Keratinocyte (primary cell): ENCODE measurements at places on chromosomes 6 and 20.

- no peak for DNase-seq
Observed at GRCh38 chr6:83702077-83702476, 6.8 kb downstream of the SNAP91 start.

- DNase-seq, result peak; percentile 9
Observed at GRCh38 chr20:4406627-4407026, 315.1 kb upstream of the PRND start.

DNA sequence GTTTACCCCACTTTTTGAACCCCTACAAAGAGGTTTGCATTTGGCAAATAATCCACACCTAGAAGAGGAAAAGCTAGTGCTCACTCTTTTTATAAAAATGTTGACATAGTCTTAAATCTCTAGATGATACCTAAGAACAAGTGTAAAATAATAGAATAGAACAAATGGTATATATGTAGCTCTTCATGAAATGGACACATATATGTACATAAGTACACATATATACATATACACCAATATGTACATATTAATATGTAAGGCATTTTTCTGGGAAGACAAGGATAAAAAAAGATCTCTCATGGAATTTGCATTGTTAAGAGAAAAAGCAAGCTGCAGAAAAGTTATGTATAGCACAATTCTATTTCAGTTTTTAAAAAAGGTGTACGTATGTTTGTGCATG lies 27.6 kb upstream of the RIPOR2 start:
- no peak for DNase-seq

DNA sequence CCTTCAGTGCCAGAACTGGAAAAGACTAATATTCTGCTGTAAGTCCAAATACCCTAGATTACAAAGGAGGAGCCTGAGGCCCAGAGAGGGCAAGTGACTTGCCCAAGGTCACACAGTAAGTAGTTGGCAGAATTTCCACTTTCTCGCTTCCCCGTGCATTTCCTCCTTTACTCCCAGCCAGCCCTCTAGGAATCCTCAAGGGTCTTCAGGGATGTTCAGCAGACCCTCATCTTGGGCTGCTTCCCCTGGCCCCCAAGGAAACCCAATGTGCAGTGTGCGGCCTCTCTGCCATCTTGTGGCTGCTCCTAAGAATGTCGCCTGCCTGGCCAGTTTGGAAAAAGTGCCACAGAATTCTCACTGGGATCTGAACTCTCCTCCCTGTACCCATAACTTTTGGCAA lies 217.7 kb upstream of the LRFN2 start:
- DNase-seq, result no peak

- DNase-seq, result peak; percentile 66
Observed at GRCh38 chr6:42099340-42100028, 42.9 kb downstream of the C6orf132 start.

DNA sequence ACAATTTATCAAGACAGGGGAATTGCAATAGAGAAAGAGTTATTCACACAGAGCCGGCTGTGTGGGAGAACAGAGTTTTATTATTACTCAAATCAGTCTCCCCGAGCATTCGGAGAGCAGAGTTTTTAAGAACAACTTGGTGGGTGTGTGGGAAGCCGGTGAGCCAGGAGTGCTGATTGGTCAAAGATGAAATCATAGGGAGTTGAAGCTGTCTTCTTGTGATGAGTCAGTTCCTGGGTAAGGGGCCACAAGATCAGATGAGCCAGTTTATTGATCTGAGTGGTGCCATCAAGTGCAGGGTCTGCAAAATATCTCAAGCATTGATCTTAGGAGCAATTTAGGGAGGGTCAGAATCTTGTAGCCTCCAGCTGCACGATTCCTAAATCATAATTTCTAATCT lies 50.0 kb upstream of the ECI2 start:
- DNase-seq, result no peak

GRCh38 chr6:107202876-107203468 lies 87.7 kb upstream of the BEND3 start:
- no peak for DNase-seq

DNA sequence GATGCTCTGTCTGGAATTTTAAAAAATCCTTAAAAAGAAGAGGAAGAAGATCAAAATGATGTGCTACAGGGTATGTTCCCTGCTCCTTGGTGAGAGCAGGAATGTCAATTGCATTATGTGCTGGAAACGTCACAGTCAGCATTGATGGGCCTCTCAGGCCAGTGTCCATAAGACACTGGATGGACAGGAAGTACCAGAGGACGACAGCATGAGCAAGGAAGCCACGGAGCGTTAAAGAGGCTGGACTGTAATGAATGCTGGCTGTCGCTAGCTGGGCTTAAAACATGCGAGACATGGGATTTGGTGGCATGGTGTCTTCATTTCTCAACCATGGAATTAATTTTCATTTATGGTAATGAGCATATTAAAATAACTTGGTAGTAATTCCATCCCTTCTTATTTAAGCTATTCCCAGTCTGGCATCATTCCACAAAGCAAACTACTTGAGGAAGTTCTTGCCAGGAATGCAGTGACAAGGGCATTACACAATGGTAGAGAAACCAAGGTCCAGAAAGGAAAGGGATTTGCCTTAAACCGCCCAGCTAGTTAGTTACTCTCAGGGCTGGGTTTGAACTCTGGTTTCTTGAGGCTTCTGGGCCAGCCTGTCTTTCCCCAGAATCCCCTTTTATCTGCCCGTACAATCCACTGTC lies 166.6 kb upstream of the SOX4 start:
- no peak for DNase-seq

GRCh38 chr6:165605901-165606739 lies 56.9 kb downstream of the PDE10A start:
- DNase-seq, result no peak

DNA sequence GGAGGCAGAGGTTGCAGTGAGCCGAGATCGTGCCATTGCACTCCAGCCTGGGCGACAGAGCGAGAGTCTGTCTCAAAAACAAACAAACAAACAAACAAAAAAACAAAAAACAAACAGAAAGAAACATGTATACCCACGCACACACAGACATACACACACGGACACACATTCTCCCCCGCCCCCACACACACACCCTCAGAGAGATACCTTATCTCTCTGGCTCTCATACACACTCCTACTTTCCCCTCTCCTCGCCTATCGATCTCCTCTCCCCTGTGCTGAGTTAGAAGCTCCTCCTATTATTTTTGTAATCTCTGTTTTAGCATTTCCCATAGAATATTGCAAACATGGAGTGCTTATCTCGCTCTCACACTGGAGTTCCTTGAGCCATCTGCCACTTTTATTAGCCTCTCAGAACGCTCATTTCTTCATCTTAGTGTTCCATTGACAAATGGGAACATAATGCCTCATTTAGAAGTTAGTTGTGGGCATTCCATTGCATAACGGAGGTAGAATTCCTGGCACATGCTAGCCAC lies 144.2 kb upstream of the CITED2 start:
- no peak for DNase-seq

DNA sequence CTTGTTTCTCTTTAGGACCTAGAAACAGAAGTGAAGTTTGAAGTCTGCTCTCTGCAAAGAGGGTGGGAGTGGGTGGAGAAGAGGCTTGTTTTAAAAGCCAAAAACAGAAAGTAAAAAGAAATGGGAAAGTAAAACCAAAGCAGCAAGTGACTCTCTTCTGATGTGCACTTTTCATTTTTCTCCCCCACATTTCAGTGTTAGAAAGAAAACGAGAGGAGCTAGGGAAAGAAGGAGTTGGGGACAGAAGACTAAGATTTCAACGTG lies 1.3 kb downstream of the C6orf141 start:
- DNase-seq, result no peak

DNA sequence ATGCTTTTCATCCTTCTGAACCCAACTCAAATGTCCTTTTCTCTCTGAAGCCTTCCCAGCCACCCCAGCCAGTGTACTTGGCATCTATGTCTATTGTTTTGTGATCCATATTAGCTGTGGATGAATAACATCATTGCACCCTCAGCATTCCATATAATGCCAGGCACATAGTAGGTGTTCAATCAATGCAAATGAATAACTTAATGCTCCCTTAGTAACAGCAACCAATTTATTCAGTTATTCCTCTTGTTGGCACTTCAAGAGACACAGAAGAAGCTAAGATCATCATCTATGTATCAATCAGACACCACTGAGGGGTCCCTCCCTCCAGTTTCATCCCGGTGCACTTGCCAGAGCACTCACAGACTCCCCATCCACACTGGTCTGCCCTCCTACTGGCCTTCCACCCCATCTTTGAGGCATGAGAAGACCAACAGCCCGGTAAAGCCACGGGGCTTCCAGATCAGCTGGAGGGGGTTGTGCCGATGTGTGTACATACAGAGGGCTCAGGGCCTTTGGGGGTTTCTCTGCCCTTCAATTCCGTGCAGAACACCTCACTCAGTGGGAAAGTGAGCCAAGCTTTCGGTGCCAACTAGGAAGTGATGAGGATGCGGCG lies 2.4 kb upstream of the TAF8 start:
- no peak for DNase-seq

DNA sequence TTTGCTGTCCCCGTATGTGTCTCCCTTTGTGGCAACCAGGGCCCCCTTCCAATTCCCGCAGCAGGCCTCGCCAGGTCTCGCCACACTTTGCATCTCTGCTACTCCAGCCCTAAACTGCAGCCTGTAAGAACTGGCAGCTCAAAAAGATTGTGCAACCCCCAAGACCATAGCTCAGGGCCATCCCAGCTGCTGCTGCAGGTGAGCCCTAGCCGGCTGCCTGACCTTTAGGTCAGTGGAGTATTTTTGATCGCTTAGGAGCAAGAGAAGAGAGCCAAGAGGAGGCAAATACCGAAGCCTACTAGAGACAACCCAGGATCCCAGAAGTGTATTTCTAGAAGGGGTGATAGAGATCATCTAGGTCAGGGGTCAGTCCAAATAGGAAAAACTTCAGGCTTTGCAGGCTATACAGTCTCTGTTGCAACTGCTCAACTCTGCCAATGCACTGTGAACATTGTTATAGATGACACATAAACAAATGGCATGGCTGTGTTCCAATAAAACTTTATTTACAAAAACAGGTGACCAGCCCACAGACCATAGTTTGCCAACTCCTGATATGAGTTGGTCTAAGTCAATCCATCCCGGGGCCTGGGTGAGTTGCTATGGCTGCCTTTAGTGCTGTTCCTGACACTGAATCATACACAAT lies 138.4 kb downstream of the EYA2 start:
- DNase-seq, result no peak
